NCI-H2171 (cell line): ENCODE measurements at places on chromosomes 5 and 9.

GRCh38 chr9:122053064-122053463, 40.0 kb downstream of the TTLL11 start:
- DNase-seq, result no peak

DNA sequence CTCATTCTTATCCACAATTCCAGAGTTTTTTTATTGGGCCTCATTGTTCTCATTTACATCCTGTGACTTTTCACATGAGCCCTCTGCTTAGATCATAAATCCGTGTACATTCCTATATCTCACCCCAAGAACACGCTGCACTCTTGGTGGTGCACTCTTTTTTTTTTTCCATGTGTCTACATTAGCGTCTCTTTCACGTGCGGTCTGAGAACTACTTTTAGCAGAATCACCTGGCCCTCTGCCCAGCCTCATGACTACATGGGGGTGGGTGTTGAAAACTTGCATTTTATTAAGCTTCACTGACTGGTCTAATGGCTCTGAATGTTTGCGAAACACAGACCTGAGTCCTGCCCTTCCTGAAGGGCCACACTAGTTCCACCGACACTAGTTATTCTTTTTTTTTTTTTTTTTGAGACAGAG, 18.6 kb downstream of the C9orf57 start:
- no peak for DNase-seq

DNA sequence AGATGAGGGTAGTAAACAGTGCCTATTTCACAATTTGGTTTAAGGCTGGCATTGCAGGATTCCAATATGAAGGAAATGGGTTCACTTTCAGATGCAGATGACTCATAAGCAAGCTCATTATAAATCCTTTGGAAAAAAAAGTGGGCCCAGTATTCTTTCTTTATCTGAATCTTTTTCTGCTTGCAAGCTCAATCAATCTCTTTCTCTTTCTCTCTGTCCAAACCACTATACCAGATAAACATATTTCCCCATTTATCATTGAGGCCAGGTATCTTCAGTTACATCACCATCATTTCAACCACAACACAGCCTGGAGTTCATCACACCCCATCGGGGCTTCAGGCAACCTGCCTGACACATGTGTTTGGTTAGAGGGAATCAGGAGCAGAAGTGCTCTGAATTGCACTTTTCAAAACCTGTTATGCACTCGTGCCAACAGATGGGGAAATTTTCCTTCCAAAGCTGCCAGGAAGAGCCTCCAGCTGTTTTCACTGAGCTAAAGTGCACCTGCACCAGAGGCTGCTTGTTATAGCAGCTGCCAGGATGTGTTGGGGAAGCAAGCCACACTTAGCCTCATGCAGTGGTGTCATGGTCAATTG, 30.0 kb upstream of the MAMDC2 start:
- DNase-seq, result peak; percentile 54

DNA sequence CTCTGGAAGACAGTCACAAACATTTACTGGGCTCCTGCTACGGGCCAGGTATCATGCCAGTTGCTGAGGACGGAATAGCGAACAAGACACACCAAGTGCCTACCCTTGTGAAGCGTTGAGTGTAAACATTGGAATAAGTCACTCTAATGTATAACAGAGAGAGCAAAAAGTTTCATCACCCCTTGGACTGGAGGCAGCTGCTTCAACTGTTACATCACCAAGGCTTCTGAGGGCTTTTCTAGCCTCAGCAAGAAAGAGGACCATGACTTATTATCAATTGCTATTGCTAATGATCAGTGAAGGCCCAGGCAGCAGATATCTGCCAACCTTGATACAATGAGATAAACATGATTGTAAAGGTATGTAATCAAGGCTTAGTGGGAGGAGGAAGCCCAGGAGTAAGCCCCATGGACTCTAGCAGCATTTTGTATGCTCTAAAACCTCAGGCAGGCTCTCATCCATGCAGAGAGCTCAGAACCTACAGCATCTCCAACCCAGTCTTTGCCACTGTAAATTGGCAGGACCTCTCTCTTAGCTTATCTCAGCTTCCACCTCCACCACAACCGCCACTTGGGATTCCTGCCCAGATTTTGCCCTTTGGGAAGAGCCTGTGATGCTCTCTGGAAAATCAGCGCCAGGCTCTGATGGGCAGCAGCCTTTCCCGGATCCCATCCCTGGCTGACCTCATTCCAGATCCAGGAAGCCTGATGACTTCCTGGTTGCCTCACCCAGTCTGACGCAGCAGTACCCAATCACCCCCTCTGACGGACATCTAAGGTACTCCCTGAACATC, 54.5 kb downstream of the ADAM19 start:
- no peak for DNase-seq

DNA sequence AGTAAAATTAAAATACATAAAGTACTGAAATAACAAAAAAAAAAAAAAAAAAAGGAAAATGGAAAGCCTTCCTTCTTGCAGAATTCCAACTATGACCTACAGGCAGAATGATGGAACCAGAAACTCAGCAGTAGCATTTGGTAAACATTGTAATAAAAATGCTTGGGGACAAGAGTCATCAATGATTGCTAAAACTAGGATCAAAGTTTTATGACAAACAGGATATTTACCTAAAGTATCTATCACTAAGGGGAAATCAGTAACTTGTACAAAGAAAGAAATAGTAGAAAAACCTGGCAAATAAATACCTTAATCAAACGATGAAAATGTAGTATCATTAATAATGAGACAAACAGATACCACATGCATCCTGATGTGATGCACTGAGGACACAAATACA, 17.5 kb downstream of the ERMP1 start:
- no peak for DNase-seq

- no peak for DNase-seq
Measured at GRCh38 chr5:43268188-43268820, 44.9 kb downstream of the HMGCS1 start.

- DNase-seq, result no peak
Measured at GRCh38 chr5:147390654-147391225, 119.1 kb downstream of the DPYSL3 start.

- DNase-seq, result no peak
Measured at GRCh38 chr5:83503662-83504061, 32.1 kb downstream of the VCAN start.

DNA sequence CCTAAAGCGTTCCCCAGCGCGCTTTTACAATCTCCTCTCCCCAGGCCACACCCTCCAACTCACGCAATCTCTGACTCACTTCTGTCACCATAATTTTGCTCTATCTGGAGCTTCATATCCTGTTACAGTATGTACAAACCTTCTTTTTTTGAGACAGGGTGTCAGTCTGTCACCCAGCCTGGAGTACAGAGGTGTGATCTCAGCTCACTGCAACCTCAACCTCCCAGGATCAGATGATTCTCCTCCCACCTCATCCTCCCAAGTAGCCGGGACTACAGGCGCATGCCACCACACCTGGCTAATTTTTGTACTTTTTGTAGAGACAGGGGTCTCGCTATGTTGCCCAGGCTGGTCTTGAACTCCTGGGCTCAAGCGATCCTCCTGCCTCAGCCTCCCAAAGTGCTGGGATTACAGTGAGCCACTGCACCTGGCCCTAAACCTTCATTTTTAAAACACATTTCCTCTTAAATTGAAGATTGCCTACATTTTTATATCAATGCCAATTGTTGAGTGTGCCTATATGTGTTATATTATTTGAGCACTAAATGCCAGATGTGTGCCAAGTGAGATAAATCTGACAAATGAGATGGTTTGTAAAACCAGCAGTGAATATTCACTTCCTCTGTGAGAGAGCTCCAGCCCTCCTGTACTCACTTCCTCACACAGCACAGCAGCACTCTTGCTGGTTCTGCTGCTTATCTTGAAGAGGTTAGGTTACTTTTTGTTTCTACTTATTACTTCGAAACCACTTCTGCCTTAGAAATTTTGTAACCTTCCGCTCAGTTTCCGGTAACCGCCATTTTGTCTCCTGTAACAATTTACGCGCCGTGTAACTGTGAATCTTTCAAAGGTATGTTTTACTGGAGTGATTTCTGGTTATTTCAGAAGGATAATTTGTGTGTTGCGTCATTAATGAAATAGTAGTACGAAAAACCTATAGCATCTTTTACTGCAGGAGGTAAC, 57.9 kb downstream of the DOCK8 start:
- DNase-seq, result no peak

DNA sequence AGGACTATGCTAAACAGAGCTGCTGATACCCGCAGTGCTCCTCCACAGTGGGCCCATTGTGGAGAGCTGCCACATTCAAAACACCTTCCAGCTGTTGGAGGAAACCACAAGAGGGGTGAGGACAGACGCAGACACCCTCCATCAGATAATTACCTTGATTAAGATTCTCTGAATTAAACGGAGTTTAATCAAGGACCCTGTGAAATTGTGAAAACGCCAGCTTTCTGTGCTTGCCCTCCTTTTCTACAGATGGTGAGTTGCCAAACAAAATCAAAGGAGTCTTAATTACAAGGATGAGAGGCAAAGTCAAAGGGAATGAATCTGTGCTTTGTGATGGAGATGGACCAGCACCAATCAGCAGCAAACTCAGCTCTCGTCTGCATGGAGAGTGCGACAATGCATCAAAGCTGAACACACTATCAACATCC, 596.1 kb downstream of the ELAVL2 start:
- DNase-seq, result no peak

DNA sequence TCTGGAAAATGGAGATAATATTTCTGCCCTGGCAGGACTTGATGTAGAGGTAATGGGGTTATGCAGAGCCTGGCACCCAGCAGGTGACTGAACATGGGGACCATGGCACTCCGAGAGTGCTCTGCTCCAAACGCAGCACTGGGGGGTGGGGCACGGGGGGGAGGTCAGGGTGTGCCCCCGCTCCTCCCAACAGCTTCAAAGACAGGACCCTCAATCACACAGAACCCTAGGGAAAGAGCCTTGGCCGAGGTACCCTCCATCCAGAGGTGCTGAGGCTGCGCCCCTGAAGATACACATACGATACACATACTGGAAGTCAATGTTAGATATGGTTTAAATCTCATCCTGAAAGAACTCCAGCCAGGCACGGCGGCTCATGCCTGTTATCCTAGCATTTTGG, 26.6 kb upstream of the CEP72 start:
- no peak for DNase-seq

DNA sequence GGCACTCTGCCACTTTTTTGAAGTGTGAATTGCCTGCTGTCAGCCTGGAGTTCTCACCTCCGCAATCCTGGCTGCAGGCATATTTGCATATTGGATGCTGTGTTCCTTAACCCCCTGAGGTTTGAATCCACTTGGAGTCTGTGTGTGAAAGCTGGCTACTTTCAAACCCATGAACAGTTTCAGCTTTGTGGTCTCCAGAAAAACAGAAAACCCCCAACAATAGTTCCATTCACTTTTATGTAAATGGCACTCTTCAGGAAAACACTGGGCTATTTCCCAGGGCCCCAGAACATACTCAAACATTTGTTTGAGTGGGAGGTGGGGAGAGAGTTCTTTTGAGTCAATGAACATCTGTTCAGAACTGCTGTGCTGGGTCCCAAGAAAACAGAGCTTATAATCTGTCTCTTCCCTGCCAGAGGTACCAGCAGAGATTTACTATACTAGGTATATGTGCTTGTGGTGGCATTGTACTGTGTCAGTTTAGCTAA, 5.0 kb downstream of the NUDT2 start:
- peak; percentile 5 for DNase-seq

DNA sequence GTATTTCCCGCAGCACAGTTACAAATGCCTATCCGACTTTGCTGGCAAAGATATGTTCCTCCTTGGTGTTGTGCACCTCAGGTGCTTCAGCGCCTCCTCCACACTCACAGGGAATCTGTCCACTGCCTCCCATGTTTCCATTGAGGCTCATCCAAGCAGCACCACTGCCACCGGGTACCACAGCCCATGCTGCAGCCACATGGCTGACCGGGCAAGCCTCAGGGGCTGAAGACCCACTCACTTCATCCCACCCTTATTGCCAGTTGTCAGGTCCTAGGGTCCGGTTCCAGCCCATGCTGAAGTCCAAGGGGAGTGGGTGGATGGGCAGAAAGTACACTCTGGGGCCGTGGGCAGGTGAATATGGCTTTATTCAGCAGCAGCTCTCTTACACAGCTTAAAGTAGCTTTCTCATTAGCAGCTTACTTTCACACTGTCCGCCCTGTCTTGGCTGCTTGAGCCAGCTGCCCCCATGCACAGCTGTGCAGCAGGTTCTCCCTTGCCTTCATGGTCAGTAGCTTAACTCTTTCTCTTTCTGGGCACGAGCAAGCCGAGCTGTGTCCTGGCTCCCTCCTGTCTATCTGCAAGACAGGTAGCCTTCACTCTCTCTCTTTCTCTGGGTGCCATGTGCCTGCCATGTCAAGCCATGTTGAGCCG, 1052.3 kb downstream of the PTPRD start:
- no peak for DNase-seq

DNA sequence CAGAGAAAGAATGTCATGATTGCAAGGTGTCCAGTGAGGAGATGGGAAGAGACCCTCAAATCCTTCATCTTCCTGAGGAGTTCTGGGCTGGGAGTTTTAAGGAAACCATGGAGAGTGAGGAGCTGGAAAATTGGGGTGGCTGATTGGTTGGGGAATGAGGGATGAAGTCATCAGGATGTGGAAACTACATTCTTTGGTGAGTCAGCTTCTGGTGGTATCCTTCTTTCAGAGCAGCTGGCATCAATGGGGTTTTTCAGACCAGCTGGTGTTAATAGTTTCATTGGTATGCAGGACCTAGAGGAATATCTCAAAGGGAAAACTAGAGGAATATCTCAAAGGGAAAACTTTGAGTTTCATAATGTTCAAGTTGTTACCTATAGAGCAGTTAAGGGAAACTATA, 45.2 kb downstream of the RNF180 start:
- no peak for DNase-seq

DNA sequence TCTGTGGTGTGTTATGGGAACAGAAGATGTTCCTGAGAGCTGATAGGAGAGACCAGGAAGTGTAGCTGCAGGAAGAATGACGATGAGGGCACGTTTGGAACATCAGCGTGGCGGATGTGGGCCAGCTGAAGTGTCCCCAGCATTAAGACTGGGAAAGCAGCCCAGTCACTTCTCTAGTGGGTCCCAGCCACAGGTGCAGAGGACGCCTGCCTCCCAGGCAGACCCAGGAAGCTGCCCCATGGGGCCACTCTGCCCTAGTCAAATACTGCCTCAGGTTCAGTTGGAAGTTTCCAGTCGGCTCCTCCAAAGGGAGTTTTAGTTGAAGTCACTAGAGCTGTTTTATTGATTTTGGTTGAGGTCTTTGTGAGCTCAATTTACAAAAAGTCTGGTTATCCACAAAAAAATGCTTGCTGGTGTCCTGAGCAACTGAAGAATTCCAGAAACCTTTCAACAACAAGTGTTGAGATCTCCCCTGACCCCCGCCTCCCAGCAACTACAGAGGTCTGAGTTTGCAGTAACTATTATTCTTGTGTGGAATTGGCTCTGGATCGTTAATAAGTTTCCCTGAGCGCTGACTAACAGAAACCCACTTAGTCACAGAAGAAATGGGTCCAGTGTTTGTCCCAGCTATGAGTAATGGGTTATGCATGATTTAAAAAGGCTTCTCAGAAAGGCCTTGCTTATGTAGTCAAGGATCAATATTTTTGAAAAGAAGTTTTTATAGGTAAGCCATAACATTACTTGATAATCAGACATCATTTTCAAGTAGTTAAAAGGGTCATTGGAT, 294.1 kb downstream of the FANCC start:
- no peak for DNase-seq
